ENCODE measurements at places on chromosomes 13 and 19. TPM values are rescaled to one million over a fixed set of nuclear protein-coding genes. Genes with fewer than 3 reads are reported as not detected.

DNA sequence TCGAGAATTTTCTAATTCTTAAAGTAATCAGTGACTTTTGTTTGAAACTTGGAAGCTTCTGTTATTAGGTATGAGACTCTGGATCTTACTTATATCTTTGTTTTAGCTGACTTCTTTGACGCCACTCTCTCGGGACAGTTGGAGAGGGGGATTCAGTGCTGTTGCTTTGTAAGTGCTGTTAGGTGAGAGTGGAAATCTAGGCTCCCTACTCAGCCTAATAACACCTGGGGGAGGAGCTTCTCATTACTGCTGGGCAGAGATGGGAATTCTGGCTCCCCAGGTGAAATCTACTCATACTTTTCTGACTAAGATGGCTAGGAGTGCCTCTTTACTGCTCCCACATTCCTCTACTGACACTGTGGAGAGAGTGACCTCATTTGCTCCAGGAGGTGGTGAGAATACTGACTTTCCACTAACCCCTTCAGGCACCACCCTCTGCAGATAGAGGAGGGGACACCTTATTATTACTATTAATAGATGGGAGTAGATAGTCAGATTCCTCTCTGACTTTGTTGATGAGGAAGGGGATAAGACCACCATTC is 324.9 kb upstream of the SPRY2 start:
- no peaks in the 10 kb centered on the region for H3K4me1 ChIP-seq
- H3K27ac ChIP-seq: no peak overlapping the region
- no peaks in the 10 kb centered on the region for H3K36me3 ChIP-seq
- no peak overlapping the region for H3K4me3 ChIP-seq
- H3K27me3 ChIP-seq: no peaks in the 10 kb centered on the region

- H3K36me3 ChIP-seq: no peaks in the 10 kb centered on the region
- H3K27ac ChIP-seq: no peak overlapping the region
- no peak overlapping the region for H3K4me3 ChIP-seq
- no peak for DNase-seq
- no peaks in the 10 kb centered on the region for H3K27me3 ChIP-seq
- H3K4me1 ChIP-seq: no peaks in the 10 kb centered on the region
These were observed 11.8 kb downstream of the PLVAP start for GRCh38 chr19:17365361-17365760.

GRCh38 chr19:48681127-48681470 is 8.3 kb upstream of the NTN5 start:
- H3K4me3 ChIP-seq: no peak overlapping the region
- no peaks in the 10 kb centered on the region for H3K27me3 ChIP-seq
- H3K4me1 ChIP-seq: peaks cover 27% of the 10 kb centered on the region
- no peak for DNase-seq
- H3K27ac ChIP-seq: no peak overlapping the region
- no peaks in the 10 kb centered on the region for H3K36me3 ChIP-seq

GRCh38 chr19:16015805-16016173 is 60.5 kb upstream of the TPM4 start:
- DNase-seq: no peak
- H3K36me3 ChIP-seq: no peaks in the 10 kb centered on the region
- H3K27me3 ChIP-seq: no peaks in the 10 kb centered on the region
- H3K4me3 ChIP-seq: no peak overlapping the region
- H3K27ac ChIP-seq: no peak overlapping the region
- H3K4me1 ChIP-seq: no peaks in the 10 kb centered on the region

- H3K27ac ChIP-seq: no peak overlapping the region
- peak; percentile 16 for DNase-seq
- H3K4me3 ChIP-seq: no peak overlapping the region
- H3K4me1 ChIP-seq: peaks cover 21% of the 10 kb centered on the region
- no peaks in the 10 kb centered on the region for H3K36me3 ChIP-seq
- H3K27me3 ChIP-seq: no peaks in the 10 kb centered on the region
These were observed 519.7 kb downstream of the DIAPH3 start for GRCh38 chr13:59643906-59644626.

DNA sequence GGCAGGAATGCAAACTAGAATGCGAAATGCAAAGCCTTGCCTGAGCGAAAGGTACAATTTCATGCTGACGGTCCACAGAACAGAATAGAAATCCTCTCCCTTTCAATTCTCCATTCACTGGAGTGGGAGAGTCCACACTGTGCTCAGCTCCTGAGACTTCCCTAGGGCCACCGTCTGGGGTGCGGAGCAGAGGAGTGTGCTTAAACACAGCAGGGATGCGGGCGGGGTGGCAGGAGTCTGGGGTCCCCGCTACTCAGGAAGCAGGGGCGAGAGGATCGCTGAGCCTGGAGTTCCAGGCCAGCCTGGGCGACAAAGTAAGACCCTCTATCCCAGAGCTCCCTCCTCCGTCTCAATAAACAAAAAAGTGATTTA is 552 bp upstream of the ZNF816 start:
- H3K36me3 ChIP-seq: peaks cover 5% of the 10 kb centered on the region
- DNase-seq: no peak
- H3K4me1 ChIP-seq: peaks cover 5% of the 10 kb centered on the region
- H3K27me3 ChIP-seq: no peaks in the 10 kb centered on the region
- peak overlapping the region; percentile 81 for H3K4me3 ChIP-seq

DNA sequence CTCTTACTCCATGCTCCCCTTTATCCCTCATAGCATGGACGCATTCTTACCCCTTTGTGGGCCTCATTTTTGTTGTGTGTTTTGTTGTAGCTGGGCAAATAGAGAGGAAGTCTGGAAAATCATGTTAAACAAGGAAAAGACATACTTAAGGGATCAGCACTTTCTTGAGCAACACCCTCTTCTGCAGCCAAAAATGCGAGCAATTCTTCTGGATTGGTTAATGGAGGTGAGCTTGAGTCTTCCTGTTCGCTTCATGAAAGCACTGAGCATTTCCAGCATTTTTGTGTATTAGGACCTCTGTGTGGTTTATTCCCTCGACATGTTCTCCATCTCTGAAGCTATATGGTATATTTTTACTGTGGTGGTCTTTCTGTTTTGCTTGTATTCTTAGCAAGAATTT is 5.5 kb downstream of the CCNE1 start:
- DNase-seq: no peak
- no peak overlapping the region for H3K4me3 ChIP-seq
- no peaks in the 10 kb centered on the region for H3K36me3 ChIP-seq

The ZNF135 gene
- not detected for total RNA-seq

- peaks cover 7% of the 10 kb centered on the region for H3K4me1 ChIP-seq
- H3K36me3 ChIP-seq: no peaks in the 10 kb centered on the region
- H3K27me3 ChIP-seq: no peaks in the 10 kb centered on the region
- DNase-seq: peak; percentile 18
- no peak overlapping the region for H3K4me3 ChIP-seq
These were observed 32.9 kb upstream of the SLC7A9 start for GRCh38 chr19:32902448-32902847.

The VSTM2B gene
- not detected for total RNA-seq

- H3K27me3 ChIP-seq: no peaks in the 10 kb centered on the region
- no peaks in the 10 kb centered on the region for H3K4me1 ChIP-seq
- H3K36me3 ChIP-seq: no peaks in the 10 kb centered on the region
- DNase-seq: no peak
- no peak overlapping the region for H3K4me3 ChIP-seq
These were observed 332.0 kb downstream of the GPC6 start for GRCh38 chr13:93558637-93559036.

- H3K27me3 ChIP-seq: no peaks in the 10 kb centered on the region
- no peaks in the 10 kb centered on the region for H3K36me3 ChIP-seq
- no peaks in the 10 kb centered on the region for H3K4me1 ChIP-seq
- DNase-seq: no peak
- peak overlapping the region; percentile 25 for H3K27ac ChIP-seq
- no peak overlapping the region for H3K4me3 ChIP-seq
These were observed 342.4 kb downstream of the KCNRG start for GRCh38 chr13:50357586-50358118.
